ENCODE measurements at places on chromosomes 12 and 14.
A peak's percentile ranks its signal among the peaks of the same experiment; 100 is the strongest.

- DNase-seq, result no peak
These were observed 1.8 kb upstream of the TUBA1B start for GRCh38 chr12:49133014-49133413.

DNA sequence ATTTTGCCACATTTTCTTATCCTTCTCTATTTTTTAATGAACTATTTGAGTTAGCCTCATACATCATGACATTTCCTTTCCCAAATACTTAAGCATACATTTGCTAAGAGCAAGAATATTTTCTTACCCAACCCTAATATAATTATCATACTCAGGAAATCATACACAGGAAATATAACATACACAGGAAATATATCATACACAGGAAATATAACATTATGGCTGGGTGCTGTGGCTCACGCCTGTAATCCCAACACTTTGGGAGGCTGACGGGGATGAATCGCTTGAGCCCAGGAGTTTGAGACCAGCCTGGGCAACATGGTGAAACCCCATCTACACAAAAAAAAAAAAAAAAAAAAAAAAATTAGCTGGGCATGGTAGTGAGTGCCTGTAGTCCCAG, 4.9 kb downstream of the NCKAP1L start:
- DNase-seq, result no peak

DNA sequence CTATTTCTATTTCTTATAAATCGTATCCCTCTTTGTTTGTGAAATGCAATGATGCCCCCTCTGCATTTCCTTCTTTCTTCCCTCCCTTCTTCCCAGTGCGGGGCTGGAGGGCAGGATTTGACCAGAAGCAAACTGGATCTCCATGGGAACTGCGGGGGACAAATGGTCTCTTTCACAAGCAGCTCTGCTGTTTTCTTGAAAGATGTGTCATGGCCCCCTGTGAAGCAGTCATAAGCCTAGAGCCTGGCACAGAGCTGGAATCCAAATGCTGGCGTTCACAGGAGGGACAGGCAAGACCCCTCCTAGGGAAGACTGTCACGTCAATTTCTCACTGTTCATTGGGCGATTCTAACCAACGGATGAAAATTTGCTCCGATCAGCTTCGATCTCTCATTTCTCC, 203.5 kb upstream of the NOS1 start:
- DNase-seq, result no peak

DNA sequence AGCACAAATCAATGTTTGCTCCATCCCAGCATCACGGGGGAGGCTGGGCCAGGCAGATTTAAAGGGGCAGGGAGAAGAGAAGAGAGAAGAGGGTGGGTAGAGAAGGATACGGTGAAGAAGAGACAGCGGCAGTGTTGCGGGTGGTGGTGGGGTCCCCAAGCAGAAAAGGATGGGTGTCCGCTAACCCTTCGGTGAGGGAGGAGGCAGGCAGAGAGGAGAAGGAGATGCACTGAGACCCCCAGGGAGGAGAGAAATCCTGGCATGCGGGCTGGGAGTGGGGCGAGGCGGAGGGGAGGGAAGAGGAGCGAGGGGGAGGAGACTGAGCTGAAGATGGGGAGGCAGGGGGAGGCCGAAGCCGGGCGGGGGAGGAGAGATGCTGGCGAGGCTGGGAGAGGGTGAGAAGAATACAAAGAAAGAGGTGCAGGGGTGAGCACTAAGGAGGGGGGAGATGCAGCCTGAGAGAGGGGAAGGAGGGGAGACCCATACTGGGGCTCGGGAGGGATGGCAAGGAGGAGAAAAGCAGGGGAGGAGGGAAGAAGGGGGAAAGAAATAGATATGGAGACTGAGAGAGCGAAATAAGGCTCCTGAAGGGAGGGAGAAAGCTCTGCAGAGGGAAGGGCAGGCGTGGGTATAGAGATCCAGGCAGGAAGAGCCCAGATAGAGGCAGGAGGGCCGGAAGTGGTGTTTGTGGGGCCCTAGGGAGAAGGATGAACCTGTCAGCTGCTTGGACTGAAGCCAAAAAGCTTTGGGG, at the start of gene JPH4:
Gene JPH4 (minus strand): TSS at position 231 of the 751 bp plus-strand sequence. CDS start 1,337 bp downstream, outside the sequence.
- no peak for DNase-seq

- peak; percentile 74 for DNase-seq
These were observed 1.0 kb upstream of the SLC38A2 start for GRCh38 chr12:46373301-46374296.

GRCh38 chr14:42428996-42429395, 822.3 kb downstream of the LRFN5 start:
- no peak for DNase-seq

DNA sequence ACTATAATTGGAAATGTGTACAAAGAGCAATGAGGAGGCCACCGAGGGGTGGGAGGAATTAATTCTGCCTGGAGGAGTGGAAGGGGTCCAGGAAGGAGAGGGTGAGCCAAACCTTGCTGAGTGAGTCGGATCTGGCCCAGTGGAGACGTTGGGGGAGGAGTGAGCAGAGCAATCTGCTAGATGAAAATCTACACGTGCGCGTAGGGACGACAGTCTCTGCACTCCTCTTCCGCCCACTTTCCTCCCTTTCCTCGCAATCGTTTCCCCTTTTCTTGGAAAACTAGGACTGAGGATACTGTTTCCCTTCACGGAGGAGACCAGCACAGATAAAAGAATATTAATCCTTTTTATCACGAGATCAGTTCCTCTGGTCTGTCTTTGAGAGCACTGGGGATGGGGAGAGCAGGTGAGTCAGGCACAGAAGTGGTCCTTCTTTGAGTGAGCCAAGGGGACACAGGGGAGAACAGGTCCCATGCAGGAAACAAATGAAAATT, 2.9 kb upstream of the NAB2 start:
- peak; percentile 79 for DNase-seq

- no peak for DNase-seq
These were observed 1.5 kb upstream of the KTN1 start for GRCh38 chr14:55578511-55578910.

DNA sequence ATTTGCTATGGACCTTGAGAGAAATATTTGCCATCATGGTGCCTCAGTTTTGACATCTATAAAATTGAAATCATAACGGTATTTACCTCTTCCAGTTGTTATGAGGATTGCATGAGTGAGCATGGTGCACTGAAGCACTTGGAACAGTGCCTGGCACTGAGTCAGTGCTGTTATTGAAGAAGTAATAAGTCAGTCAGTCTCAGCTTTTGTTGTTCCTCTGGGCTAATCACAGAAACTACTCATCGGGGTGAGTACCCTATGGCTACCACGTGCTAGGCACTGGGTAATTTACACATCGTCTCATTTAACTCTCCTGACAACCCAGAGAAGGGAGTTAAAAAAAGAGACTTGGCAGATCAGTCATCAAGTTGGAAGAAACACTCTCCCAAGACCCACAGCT, 159.5 kb upstream of the NRXN3 start:
- DNase-seq, result no peak

DNA sequence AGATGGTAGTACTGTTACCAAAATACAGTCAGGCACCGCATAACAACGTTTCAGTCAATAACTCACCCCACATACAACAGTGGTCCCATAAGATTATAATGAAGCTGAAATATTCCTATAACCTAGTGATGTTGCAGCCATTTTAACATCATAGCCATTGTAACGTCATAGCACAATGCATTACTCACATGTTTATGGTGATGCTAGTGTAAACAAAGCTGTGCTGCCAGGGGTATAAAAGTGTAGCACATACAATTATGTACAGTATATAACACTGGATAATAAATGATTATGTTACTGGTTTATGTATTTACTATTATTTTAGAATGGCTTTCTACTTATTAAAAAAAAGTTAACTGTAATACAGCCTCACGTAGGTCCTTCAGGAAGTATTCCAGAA, 37.0 kb downstream of the GPR137C start:
- DNase-seq, result no peak

DNA sequence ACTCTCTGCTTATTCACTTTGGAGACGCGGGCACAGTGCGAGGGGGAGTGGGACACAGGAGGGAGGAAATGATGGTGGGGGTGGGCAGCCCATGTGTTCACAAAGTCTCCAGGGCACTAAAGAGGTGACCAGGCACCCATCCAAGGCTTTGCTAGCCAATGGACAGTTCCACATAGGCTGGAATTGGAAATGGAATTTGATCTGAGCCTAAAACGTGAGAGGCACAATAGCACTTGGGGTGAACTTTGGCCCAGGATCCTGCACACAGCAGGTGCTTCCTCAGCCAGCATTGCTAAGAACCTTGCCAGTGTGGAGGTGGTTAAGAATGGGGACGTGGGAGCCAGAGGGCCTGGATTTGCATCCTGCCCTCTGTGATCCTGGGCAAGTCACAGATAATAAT, 193.8 kb downstream of the CHST11 start:
- no peak for DNase-seq

- no peak for DNase-seq
These were observed 311.8 kb downstream of the RPAP3 start for GRCh38 chr12:47394070-47394469.

DNA sequence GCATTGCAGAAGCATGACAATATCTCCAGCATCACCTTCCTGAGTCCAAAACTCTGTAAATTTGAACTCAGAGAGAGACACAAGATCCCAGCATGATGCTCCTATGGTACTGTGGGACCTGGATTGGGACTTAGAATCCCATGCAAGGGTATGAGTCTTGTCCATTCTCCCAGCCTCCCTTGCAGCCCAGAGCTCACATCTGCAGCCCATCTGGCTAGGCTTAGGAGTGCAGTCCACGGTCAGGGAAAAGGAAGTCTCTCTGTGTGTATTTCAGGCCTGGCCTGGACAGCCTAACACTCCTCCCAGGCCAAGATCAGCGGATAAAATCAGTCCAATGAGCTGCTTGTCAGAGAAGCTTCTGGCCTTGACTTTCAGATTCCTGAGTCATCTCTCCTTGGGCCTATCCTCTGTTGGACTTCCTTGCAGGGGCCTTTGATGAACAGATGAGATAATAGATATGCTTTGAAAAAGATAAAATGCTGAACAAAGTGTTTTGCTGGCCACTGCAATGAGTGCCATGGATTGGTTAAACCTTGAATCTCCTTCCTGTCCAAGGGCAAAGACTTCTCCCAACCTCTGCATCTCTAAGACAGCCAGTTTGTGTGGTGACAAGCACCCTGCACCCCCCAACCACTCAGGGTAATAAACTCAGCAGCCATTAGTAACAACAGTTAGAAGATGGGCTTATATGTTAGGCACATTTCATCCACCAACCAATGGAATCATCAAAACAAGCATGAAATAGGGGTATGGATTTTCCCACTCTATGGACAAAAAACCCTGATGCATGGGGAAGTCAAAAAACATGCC, 412.8 kb upstream of the TBX3 start:
- DNase-seq, result peak; percentile 34

DNA sequence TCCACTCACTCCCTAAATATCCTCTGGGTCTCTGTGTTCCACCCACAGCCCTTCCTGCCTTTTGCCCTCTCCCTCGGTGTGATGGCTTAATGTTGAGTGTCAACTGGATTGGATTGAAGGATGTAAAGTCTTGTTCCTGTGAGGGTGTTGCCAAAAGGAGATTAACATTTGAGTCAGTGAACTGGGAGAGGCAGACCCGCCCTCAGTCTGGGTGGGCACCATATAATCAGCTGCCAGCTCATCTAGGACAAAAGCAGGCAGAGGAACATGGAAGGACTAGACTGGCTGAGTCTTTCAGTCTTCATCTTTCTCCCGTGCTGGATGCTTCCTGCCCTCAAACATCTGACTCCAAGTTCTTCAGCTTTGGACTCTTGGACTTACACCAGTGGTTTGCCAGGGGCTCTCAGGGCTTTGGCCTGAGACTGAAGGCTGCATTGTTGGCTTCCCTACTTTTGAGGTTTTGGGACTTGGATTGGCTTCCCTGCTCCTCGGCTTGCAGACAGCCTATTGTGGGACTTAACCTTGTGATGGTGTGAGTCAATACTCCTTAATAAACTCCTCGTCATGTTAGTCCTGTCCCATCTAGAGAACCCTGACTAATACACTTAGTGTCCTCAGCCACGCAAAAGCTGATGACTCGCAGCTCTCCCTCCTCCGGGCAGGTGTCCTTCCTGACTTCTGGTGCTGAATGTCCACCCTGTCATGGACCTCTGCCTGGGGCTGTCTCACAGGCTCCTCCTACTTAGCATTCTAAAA, 5.9 kb downstream of the DGLUCY start:
- no peak for DNase-seq

GRCh38 chr12:126084480-126084879, 1019.2 kb downstream of the AACS start:
- DNase-seq, result no peak

DNA sequence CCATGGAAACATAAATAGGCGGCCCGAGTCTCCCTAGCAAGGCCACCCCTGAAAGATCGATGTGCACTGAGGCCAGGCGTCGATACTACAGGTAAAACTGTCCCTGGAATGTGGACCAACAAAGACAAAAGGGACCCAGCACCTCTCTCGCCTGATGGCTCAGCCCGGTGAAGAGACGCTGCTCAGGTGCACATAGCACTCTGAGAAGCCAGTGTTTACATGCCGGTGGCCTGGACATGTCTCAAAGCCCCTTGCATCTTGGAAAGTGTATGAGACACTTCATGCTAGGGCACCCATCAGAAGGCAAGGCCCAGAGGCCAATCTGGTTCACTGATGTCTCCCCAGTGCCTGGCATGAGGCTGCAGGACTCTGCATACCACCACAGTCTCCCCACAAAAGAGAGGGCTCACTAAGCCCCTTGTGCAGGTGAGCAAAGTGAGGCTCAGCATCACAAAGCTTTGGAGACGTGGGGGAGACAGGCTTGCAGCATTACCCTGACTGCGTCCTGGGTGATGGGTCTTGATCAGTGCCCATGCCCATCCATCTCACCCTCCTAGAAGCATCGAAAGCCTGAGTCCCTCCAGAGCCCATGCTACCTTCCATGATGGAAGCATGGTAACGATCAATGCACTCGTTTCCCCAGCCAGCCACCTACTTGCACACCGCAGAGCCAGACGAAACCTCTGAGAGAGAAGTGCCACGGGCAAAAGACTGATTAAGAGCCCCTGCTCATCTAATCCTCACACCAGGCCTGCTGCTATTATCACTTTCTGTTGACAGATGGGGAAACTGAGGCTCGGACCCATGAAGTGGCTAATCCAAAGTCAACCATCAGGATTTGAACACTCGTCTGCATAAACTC, 16.1 kb downstream of the BCL11B start:
- DNase-seq, result no peak

DNA sequence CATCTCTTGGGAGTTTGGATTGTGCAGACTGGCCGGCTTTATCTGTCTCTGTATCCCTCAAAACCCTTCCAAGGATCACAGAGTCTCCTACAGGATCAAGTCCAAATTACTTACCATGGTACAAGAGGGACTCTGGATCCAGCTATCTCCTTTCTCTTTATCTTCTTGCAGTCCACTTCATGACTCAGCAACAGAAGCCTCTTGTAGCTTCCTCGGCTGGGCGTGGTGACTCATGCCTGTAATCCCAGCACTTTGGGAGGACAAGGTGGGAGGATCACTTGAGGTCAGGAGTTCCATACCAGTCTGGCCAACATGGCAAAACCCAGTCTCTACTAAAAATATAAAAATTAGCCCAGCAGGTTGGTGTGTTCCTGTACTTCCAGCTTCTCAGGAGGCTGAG, 189.7 kb downstream of the BCAT1 start:
- DNase-seq, result no peak

Measured in right lung (tissue), 10 donors.